Stimulated activated CD4-positive, alpha-beta T cell treated with anti-CD3 and anti-CD28 coated beads, Interleukin-1b, Interleukin-23, amount 100 ng/mL, for 24 hours (primary cell): ENCODE measurements at places on chromosomes 12 and 14.

- no peak for DNase-seq
Observed at GRCh38 chr12:31035967-31036665, 37.5 kb upstream of the DDX11 start.

- no peak for DNase-seq
Observed at GRCh38 chr12:17971850-17972249, 118.1 kb downstream of the RERGL start.

GRCh38 chr14:53790731-53791500, 165.7 kb downstream of the BMP4 start:
- DNase-seq: no peak

DNA sequence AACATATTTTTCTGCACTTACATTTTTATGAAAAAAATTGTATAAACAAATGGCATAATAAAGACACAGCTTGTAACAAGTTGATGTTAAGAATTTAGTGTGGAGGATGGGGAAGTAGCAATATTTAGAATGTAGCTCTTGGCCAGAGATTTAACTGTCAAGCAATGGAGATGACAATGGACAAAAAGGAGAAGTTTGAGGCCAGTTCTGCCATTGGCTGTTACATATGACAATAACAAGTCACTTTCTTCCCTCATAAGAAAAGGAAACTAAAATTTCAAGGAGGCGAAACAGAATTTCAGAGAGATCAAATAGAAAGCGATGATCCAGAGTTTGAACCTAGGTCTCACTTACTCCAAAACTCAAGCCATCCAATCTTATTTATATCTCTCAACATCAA, 122.8 kb upstream of the CCDC175 start:
- DNase-seq: no peak

DNA sequence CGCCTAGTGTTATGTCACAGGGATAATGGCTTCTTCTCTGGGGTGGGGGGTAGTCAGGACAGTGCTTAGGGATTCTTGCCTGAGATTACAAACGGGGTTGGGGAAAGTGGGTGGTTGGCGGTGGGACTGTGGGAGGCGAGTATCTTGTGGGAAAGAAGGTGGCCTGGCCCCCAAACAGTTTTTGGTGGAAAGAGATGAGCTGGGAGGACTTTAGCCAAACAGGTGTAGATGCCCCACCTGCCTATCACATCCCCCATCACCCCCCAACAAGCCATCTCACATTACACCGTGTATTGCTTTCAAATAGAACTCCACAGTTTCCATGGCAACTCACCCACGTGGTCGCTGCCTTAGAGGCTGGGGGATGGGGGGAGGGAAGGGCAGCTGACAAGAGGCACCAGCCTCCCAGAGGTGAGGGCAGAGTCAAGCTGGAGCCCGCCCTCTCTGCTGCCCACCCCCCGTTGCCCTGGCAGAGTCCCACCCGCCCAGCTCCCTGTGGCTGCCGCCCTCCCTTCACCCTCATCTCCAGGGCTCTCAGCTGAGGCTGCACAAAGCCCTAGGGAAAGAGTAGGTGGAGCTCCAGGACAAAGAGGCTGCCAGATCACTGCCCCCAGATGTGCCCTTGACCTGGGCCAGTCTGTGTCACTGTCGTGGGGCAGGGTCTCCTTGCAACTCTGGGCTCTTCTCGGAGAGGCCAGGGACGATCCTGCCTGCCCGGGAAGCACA, 98.3 kb downstream of the LRRC74A start:
- no peak for DNase-seq

- no peak for DNase-seq
Observed at GRCh38 chr12:108566452-108566851, 4.1 kb downstream of the ISCU start.

GRCh38 chr12:43602738-43603137, 50.7 kb upstream of the ADAMTS20 start:
- no peak for DNase-seq
